T-helper 9 cell (primary cell): ENCODE measurements at places on chromosomes 2 and 18.
A peak's percentile ranks its signal among the peaks of the same experiment; 100 is the strongest.

DNA sequence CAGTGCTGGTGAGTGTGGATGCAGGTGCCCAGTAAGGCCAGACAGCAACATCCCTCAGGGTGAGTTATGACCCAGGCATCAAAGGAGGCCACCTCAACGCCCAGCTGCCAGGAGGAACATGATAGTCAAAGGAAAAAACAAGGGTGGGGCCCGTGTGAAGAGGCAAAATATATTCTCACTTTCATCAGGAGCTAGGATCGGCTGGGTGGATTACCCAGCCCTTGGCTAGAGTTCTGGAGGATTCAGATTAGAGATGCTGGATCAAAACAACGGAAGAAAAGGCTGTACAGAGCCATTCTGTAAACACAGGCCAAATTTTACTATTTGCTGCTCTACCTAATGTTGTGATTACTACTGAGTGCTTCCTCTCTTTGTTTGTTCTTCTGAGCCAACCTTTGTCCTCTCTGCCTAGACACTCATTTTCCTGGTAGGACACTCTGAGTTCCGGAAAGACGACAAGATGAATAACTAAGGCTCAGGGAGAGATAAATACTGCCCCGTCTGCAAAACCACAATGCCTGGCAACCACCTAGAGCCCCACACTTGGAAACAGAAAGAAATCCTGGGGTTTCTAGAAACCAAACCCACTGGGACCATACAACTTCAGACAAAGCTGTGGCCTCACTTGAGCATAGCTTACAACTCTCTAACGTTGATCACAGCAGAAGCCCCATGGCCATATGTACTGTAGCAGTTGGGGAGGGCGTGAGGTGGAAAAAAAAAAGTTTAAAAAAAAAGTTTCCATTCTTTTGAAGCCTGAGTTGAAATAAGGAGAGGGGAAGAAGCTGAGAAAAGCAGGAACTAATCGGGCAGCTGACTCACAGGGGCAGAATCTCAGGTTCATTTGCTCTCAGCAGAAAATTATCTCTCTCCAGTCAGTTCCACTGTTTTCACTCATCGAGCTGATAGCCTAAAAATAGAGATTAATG, 17.8 kb upstream of the PMAIP1 start:
- DNase-seq, result no peak

GRCh38 chr2:169360984-169361705, 1.2 kb downstream of the LRP2 start:
- no peak for DNase-seq

DNA sequence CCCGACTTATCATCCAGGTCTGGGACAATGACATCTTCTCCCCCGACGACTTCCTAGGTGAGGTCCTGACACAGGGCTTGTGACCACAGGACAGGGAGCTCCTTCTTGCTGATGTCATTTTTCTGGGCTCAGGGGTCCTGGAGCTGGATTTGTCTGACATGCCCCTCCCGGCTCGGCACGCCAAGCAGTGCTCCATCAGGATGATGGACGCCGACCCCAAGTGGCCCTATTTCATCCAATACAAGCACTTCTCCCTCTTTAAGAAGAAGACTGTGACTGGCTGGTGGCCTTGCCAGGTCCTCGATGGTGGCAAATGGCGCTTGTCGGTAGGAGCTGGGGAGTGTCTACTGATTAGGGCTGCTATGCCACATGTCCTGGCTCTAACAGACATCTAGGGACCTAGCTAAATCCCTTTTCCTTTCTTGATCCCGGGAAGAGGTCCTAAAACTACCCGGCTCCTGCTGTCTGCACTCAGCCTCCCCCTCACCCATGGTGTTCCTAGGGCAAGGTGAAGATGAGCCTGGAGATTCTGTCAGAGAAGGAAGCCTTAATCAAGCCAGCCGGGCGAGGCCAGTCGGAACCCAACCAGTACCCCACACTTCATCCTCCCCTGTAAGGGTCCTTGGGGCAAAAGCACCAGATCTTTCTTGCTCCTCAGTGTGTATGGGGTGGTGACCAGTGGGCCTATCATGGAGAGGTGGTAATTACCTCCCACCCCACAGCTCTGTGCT, 36.7 kb downstream of the LMAN2L start:
- no peak for DNase-seq

DNA sequence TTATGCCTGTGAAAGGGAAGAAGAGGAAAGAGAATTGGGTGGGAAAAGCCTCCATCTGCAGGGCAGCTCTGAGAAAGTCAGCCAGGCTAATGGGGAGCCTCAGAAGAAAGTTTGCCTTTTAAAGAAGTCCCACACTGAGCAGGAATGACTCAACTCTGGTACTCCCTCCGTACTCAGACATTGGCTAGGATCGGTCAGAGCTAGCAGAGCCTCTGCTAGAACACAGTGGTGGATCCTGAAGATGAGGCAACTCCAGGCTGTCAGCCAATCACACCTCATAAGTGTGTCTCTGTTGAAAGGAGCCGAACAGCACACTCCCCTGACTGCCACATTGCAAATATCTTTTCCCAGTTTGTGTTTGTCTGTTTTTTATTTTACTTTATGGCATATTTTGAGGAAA, 96.9 kb downstream of the HNRNPLL start:
- no peak for DNase-seq

GRCh38 chr2:446303-446874, 158.5 kb upstream of the ALKAL2 start:
- no peak for DNase-seq

GRCh38 chr2:64514008-64514407, 10.1 kb upstream of the AFTPH start:
- no peak for DNase-seq

DNA sequence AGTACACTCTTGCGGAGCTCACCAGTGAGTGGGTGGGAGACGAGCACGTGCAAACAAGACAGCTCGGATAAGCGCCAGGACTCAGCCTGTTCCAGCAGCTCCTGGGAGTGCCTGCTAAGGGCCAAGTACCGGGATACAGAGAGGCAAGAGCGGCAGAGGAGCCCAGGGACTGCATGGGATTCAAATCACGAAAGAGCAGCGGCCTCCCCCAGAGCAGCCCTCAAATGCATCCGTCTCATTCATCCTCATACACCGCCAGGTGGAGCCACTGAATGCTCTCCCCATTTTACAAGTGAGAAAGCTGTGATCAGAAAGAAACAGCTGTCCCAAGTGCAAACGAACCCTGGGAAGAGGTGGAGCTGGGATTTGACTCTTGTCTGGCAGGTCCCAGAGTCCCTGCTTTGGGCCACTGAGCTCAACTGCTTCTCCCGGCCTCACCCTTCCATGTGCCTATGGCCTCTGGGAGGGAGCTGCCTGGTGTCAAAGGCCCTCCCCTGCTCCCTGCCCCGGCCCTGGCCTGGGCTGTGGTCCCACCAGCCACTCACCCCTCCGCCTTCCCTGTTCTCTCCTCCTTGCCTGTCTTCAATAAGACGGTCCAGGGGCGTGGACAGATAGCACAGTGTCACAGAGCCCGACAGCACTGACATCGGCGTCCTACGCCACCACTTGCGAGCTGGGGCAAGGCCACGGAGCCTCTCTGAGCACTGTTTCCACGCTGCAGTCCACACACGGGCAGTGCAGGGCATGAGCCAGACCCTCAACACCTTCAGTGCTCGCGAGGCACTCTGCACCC, 72.8 kb upstream of the TAF1B start:
- DNase-seq, result peak; percentile 48

DNA sequence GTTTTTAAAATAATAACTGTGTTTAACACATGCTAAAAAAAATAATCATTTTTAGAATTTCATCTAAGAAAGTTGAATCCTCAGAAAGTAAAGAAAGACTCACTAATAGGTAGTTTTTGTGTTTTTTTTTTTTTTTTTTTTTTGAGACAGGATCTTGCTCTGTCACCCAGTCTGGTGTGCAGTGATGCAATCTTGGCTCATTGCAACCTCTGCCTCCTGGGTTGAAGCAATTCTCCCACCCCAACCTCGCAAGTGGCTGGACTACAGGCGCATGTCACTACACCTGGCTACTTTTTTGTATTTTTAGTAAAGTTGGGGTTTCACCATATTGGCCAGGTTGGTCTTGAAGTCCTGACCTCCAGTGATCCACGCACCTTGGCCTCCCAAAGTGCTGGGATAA, 7.1 kb downstream of the CKAP2L start:
- no peak for DNase-seq

DNA sequence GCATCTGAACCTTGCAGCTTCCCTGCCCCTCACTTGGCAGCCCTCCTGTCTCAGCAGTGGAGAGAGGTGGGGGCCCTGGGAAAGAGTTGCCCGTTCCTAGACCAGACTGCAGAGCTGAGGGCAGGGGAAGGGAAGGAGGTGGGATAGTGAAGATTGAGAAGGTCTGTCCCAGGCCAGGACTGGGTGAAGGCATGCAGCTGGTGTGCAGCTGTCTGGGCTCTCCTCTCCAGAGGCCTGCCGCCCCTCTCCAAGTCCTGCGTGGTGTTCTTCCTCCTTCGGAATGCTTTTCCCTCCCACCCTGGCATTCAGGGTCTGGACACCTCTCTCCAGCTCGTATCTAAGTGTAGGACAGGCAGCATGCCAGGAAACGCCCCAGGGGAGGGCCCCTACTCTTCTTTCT, 323.5 kb downstream of the CELF4 start:
- no peak for DNase-seq

DNA sequence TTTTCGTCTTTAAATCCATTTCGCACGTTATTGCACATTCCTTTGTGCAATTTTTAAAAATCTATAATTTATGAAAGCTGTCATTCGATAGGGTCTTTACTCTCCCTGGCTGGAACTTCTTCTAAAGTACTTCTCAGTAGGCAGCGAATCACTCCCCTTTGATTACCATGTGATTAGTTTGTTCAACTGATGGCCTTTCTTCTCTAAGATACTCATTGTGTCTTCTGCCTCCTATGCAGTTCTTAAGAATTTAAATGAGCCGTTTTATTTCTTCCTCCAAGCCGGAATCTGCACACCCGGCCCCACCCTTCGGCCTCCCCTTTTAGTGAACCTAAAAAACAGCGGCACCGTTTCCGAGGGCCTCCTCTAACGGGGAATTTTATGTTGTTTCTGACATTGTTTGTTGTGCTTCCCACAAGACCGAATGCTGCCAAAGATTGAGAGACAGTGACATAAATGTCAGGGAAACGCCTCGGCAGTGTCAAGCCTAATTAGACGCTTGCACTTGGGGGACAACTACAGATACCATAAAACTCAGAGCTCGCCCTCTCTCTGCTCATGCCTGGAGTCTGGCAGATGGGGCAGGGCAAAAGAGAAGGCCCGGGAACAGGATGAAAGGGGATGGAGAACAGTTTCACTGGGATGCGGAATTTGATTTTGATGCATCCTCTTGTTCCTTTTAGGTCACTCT, 255.3 kb downstream of the BCL11A start:
- DNase-seq, result no peak

- no peak for DNase-seq
These were observed 276.5 kb upstream of the ID2 start for GRCh38 chr2:8405334-8405733.

DNA sequence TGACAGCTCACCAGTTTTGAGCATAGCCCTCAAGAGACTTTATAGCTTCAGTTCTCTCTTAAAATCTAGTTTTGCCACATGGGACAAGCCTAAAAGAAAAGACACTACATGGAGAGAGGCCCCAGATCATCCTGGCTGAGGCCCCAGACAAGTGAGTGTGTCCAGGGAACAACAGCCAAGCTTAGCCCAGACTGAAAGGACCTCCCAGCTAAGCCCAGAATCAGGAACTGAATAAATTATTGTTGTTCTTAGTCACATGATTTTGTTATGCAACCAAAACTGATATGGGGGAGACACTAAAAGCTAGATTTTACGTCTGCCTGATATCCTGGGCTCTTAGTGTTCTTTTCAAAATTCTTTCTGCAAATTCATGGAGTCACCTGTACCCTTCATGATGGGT, 29.3 kb upstream of the LBH start:
- no peak for DNase-seq

DNA sequence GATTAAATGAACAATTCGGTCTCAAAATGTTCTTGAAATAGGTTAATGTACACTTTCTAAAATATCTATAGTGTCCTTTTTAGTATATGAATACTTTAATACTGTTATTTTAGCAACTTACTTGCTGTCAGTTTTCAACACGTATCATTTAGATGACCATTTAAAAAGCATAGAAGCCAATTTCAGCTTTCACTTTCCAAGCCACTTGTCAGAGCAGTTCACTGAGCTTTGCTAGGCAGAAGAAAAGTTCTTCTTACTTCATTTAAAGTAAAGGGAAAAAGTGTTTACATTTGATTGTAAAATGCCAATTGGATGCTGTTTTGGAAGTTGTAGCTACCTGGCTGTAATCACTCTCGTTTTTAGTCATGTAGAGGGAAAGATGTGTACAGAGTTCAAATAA, 126.0 kb downstream of the KCNH7 start:
- no peak for DNase-seq

DNA sequence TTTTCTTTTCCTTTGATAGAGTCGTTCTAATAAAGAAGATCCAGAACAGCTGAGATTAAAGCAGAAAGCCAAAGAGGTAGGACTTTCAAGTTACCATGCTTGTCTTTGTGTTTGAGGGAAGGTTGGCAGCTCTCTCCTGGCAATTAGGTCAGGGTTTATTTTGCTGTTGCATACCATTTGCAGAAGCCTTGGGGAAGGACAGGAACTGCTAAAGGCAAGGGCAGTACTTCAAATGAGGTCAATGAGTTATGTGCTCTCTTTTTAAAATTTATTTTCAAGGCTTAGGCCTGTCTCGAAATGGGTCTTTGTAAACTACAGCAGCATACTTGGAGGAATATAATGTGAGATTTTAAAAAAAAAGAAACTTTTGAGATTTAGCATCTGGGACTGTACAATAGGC, 108.9 kb downstream of the TAF4B start:
- no peak for DNase-seq

DNA sequence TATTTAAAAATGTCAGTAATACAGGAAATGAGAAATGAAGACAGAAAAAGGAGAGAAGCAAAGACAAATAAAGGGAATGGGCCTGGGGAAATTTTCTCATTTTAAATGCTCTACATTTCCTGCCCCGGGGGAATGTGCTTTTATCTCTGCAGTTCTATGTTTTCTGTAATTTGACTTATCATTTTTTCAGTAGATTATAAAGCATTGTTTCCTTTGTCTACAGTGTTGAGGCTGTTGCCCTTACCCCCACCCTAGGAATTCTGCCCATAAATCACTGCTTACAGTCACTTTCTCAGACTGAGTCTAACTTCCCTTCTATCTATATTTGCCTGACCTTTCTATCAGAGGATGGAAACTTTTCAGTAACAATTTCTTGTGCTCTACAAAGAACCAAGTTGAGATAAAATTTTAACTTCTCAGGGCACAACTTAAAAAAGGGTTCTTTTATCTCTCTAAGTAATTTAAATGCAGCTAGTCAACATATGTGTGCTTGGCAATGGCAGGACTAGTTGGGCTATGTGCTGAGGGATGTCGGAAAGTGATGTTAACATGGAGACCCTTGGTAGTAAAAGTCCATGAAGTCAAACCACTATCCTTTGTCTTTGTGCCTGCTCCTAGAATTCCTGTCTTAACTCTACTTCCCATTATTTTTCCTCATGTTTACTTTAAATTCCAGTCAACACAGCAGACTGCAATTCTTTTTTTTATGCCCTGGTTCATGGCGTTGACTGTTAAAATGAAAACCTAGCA, 146.5 kb upstream of the MMADHC start:
- DNase-seq, result no peak

- no peak for DNase-seq
These were observed 3.0 kb upstream of the CPS1 start for GRCh38 chr2:210553373-210553772.
